Stimulated activated naive CD4-positive, alpha-beta T cell (primary cell): ENCODE measurements at places on chromosomes 1 and 21.
A peak's percentile ranks its signal among the peaks of the same experiment; 100 is the strongest.

DNA sequence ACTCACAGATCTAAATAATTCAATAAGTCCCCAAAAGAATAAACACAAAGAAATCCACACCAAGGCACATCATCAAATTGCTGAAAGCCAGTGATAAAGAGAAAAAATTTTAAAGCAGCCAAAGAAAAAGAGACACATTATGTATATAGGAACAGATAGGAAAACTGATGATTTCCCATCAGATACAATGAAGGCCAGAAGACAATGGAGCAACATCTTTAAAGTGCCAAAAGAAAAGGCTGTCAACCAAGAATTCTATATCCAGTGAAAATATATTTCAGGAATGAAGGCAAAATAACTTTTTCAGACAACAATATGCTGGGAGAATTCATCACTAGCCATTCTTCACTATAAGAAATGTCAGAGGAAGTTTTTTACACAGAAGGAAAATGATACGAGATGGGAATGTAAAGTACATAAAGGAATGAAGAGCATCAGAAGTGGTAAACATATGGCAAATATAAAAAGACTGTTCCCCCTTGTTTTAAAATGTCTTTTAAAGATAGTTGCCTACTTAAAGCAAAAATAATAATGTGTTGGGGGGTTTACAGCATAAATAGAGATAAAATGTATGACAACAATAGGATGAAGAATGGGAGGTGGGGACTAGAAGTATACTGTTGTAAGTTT is 9.4 kb upstream of the MYOG start:
- no peak for DNase-seq

GRCh38 chr1:164630626-164631396 is 71.8 kb downstream of the PBX1 start:
- DNase-seq, result no peak

- DNase-seq, result no peak
Measured at GRCh38 chr1:111302374-111302773, 11.7 kb downstream of the CHIA start.

DNA sequence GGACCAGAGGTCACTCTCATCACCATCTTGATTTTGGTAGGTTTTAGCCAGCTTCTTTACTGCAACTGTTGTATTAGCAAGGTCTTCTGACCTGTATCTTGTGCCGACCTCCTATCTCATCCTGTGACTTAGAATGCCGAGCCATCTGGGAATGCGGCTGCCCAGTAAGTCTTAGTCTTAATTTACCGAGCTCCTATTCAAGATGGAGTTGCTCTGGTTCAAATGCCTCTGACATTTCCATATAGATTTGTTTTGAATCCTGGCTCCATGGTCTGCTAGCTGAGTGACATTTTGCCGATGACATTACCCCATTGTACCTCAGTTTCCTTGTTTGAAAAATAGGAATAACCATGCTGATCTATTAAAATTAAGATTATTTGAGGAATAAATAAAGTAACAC is 193.9 kb upstream of the HMCN1 start:
- DNase-seq, result no peak

DNA sequence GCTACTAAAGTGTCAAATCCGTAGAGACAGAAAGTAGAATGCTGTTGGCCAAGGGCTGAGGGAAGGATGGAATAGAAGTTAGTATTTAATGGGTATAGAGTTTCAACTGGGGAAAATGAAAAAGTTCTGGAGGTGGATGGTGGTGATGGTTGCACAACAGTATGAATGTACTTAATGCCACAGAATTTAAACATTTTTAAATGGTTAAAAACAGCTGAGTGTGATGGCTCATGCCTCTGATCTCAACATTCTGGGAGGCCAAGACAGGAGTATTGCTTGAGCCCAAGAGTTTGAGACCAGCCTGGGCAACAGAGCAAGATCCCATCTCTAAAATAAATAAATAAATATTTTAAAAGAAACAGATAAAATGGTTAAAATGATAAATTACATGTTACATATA is 44.5 kb downstream of the PIK3R3 start:
- DNase-seq, result no peak

DNA sequence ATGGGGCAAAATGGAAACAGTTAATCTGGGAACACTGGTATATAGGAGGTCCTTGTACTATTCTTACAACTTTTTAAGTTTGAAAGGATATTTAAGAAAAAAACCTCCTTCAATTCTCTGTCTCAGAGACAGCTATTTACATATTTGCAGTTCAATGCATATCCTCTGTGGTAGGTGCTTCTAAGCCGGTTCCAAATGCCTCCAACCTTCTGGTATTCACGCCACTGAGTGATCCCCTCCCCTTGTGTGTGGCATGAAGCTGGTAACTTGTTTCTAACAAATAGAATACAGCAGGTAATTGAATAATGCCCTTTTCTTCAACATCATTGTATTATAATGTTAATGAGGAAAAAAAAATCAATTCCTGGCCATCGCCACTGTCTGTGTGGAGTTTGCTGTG is 91.2 kb downstream of the PROX1 start:
- DNase-seq, result no peak

DNA sequence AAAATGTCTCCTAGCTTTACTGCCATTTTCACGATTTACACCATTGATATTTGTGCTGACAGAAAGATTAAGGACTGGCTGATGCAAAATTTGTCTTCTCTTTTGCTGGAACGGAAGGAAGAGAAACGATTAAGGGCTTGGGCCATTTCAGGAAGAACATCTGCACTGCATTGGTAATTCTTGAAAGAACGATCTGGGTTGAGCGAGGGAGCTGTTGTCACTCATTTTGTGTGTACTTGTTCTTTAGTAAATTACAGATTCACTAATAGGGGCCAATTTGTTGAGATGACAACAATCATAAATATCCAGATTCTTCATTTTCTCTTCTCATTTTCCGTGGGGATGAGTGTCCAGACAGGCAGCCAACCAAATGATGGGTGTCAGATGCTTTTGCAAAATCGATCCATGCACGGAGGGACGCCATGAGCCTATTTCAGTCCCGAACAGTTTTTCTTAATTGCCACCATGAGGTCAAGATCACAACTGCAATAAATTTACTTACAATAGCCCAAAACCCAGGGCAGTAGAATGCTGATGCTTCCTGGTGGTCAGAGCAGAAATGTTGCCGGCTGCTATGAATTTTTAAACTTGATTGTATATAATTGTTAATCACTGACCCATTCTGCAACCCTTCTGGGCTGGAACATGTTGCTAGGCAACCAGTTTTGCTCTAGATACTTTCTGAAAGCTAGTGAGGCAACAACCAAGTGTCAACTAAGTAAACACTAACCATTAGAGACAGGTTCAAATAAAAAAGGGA is 132.4 kb upstream of the TIAM1 start:
- DNase-seq, result no peak

DNA sequence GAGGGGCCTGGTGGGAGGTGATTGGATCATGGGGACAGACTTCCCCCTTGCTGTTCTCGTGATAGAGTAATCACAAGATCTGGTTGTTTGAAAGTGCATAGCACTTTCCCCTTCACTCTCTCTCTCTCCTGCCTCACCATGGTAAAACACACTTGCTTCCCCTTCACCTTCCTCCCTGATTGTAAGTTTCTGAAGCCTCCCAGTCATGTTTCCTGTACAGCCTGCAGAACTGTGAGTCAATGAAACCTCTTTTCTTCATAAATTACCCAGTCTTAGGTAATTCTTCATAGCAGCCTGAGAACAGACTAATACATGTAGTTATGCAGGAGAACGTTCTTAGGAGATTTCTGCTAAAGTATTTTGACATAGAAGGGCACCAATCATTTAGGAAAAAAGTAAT is 59.9 kb upstream of the FBXO28 start:
- DNase-seq, result no peak

DNA sequence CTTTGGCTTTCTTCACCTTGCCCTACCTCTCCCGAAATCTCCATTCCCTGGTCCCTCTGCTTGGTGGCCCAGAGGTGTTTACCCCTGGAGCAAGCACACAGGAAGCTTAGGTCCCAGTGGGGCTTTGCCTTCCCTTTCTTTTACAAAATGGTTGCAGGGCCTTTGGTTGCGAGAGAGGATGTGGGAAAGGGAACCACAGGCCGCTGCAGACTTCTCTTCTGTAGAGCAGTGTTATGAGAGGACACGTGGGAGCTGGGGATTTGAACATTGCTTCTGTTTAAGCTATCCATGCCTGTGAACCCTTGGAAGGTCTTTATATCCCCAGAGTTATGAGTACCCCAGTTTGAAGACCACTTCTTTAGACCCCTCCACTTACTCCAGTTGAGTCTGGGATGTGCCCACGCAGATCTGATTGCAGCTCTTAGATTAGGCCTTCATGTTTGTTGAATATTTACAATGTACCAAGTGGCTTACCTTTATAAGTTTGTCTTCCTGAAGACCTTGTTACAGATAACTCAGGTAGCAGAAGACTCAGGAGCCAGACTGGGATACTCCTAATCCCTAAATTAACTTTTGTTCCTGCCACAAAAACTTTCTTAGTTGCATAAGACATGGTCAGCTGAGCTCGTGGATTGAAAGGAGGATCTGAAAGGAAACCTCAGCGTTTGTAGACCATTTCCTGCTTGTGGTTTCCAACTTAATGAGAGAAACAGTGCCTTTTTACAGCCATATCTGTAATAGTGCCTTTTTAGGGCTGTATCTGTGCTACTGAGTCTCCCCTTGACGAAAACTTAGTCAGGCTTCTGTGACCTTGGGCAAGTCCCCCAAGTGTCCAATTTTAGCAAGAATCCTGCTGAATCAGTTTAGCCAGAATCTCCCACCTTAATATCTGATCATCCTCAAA is 21.9 kb upstream of the IVNS1ABP start:
- DNase-seq, result peak; percentile 45

DNA sequence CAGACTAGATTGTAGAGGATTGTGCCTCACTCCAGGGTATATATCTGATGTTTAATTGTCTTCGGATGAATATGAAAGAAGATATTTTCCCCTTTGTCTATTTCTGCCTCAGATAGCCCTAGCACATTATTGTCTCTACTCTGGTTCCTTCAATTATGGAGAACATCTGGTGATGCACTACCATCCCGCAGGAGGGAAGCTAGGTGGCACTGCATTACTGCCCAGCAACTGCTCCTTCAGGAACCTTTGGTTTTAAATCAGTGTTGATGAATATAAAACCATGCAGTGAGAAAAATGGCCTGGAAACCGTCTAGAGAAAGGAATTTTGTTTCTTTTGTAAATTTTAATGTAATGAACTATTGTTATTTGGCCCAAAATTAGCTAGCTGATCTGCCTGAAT is 68.5 kb downstream of the GPR88 start:
- DNase-seq, result no peak

GRCh38 chr1:176719447-176719846 is 256.5 kb downstream of the PAPPA2 start:
- no peak for DNase-seq

- DNase-seq, result no peak
Measured at GRCh38 chr1:2238361-2239012, 10.4 kb downstream of the SKI start.
